ENCODE measurements at places on chromosomes 3 and 15. TPM values are rescaled to one million over a fixed set of nuclear protein-coding genes. Genes with fewer than 3 reads are reported as not detected.

- H3K27me3 ChIP-seq: no peaks in the 10 kb centered on the region
- no peaks in the 10 kb centered on the region for H3K36me3 ChIP-seq
- H3K4me3 ChIP-seq: no peak overlapping the region
- peaks cover 10% of the 10 kb centered on the region for H3K4me1 ChIP-seq
- DNase-seq: peak; percentile 50
Measured at GRCh38 chr3:14228681-14229470, 50.3 kb downstream of the LSM3 start.

DNA sequence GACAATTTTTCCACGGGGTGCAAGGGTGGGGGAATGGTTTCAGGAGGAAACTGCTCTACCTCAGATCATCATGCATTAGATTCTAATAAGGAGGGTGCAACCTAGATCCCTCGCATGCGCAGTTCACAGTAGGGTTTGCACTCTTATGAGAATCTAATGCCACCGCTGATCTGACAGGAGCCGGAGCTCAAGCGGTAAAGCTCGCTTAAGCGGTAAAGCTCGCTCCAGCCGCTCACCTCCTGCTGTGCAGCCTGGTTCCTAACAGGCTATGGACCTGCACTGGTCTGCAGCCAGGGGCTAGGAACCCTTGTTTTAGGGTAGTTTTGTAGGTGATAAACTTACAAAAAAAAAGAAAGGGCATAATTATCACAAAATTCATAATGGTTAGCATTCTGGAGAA, 53.9 kb upstream of the RYR3 start:
- no peak overlapping the region for H3K4me3 ChIP-seq
- H3K4me1 ChIP-seq: no peaks in the 10 kb centered on the region
- H3K27me3 ChIP-seq: no peaks in the 10 kb centered on the region
- H3K27ac ChIP-seq: no peak overlapping the region

- H3K36me3 ChIP-seq: no peaks in the 10 kb centered on the region
- no peaks in the 10 kb centered on the region for H3K27me3 ChIP-seq
Measured at GRCh38 chr15:57455929-57456328, 79.6 kb downstream of the CGNL1 start.

- peak overlapping the region; percentile 52 for H3K27ac ChIP-seq
- no peak overlapping the region for H3K4me3 ChIP-seq
- peaks cover 14% of the 10 kb centered on the region for H3K4me1 ChIP-seq
Measured at GRCh38 chr3:72255791-72256559, 471.0 kb upstream of the PROK2 start.

DNA sequence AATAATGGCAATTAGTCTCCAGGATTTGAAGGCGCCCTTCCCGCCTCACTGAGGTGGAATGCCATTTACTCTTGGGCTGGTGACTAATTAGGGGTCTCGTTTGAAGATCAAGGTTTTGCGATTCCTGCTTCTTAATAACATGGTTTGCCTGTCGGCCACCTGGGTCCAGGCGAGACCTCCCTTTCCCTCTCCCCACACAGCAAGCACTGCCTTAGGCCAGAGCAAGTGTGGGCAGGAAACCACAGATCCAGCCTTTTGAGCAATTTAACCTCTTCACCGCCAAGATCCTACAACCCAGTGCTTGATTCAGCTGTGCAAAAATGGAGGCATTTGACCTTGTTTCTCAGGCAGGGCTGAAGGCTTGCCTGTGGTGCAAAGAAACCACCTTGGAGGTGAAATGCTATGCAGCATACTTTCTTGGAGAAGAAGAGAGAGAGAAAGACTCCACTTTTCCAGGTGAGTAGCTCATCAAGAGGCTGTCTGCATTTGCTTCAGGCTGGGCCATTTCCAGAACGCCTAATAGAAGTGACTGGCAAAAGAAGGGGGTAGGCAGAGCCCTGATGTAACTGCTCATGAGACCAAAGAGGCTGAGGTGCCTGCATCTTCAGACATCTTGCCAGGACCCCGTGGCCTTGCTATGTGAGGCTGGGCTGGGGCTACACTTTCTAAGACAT, 34.1 kb upstream of the WNT5A start:
- H3K4me1 ChIP-seq: no peaks in the 10 kb centered on the region
- DNase-seq: no peak
- no peak overlapping the region for H3K4me3 ChIP-seq
- H3K36me3 ChIP-seq: no peaks in the 10 kb centered on the region
- no peaks in the 10 kb centered on the region for H3K27me3 ChIP-seq
- H3K27ac ChIP-seq: no peak overlapping the region

DNA sequence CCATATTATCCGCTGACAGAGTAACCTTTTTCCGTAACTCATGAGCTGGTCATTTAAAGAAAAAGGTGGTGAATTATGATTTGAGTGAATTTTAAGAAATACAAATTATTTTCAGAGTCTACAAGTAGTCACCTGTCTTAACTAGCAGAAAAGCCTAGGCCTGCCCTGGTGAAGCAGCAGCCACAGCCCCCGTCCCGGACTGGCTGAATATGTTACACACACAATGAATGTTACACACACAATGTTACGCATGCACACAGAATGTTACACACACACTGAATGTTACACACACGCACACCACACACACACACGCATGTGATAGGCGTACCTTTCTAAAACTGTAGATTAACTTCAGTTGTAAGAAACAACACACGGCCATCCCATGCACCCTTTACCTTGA, 77.8 kb downstream of the VGLL4 start:
- H3K36me3 ChIP-seq: no peaks in the 10 kb centered on the region
- DNase-seq: no peak
- no peak overlapping the region for H3K4me3 ChIP-seq
- no peak overlapping the region for H3K27ac ChIP-seq
- peaks cover 29% of the 10 kb centered on the region for H3K4me1 ChIP-seq

DNA sequence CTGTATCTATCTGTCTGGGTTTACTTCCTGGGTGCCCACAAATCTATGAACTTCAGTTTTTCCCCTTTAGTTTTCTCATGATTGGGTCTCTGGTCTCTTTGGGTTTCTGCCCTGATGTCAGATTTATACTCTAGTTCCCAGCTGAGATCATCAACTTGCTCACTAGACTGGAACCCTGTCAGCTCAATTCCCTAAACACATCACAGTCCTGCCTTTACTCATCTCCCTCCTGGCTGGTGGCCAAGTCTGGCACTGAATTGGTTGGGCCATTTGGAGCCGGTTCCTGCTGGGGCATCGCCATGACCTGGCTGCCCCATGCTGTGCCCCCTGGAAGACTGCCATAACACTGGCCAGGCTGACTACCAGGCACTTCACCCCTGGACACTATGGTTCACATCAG, 345.3 kb downstream of the CHST2 start:
- H3K36me3 ChIP-seq: no peaks in the 10 kb centered on the region
- H3K4me1 ChIP-seq: no peaks in the 10 kb centered on the region
- H3K27ac ChIP-seq: no peak overlapping the region
- no peak overlapping the region for H3K4me3 ChIP-seq
- DNase-seq: peak; percentile 56

- H3K27me3 ChIP-seq: no peaks in the 10 kb centered on the region
- H3K36me3 ChIP-seq: no peaks in the 10 kb centered on the region
- no peak for DNase-seq
- H3K4me1 ChIP-seq: no peaks in the 10 kb centered on the region
- H3K4me3 ChIP-seq: no peak overlapping the region
Measured at GRCh38 chr3:112654979-112655378, 14.0 kb upstream of the CCDC80 start.

GRCh38 chr3:193498215-193498614, 56.5 kb downstream of the ATP13A4 start:
- no peak for DNase-seq
- peaks cover 23% of the 10 kb centered on the region for H3K4me1 ChIP-seq
- no peaks in the 10 kb centered on the region for H3K27me3 ChIP-seq
- no peaks in the 10 kb centered on the region for H3K36me3 ChIP-seq

GRCh38 chr15:83504365-83504764, 57.2 kb downstream of the SH3GL3 start:
- DNase-seq: no peak
- no peaks in the 10 kb centered on the region for H3K36me3 ChIP-seq
- no peak overlapping the region for H3K4me3 ChIP-seq
- no peaks in the 10 kb centered on the region for H3K27me3 ChIP-seq
- no peaks in the 10 kb centered on the region for H3K4me1 ChIP-seq

- H3K4me1 ChIP-seq: peaks cover 21% of the 10 kb centered on the region
- no peak overlapping the region for H3K27ac ChIP-seq
- no peaks in the 10 kb centered on the region for H3K27me3 ChIP-seq
- DNase-seq: no peak
Measured at GRCh38 chr3:194320100-194320499, 31.0 kb downstream of the CPN2 start.

DNA sequence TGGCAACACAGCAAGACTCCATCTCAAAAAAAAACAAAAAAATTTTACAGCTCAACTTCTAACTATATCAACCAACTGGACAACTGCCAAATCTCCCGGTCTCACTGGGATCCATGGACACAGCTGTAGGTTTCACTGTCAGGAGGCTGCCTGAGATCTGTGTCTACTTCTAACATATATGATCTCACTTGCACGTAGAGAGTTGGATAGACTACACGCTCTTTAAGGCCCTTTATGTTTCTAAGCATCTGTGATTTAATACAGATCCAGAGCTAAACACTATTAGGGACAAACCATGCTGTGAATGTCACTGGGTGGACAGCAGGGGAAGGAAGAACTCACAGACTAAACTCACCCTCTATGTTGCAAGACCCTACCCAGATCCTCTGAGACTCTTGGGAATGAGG, 13.0 kb upstream of the APOD start:
- no peak overlapping the region for H3K27ac ChIP-seq
- H3K27me3 ChIP-seq: no peaks in the 10 kb centered on the region
- no peak for DNase-seq
- no peaks in the 10 kb centered on the region for H3K36me3 ChIP-seq

DNA sequence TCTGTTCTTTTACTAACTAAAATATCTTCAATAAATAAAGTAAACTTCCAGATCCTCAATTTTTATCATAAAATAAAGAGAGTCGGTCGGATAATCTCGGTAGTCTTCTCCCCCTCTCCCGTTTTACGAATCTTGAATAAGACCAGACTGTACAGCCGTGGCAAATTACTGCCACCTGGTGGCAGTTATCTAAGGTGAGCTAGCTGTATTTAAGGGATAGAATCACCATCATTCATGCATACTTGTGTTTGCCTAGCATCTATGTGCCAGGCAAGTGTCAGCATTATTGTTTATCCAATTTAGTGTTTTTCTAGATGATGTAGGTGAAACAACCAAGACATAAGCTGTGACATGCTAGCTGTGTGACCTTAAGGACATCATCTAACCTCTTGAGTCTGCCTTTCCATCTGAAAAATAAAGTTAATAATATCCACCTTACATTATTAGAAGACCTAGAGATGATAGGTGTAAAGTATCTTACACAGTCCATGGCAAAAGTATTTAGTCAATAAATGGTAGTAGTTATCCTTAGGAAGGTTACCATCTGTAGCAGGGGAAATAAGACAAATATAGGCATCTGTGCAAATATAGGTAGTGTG, 21.3 kb downstream of the DUT start:
- H3K36me3 ChIP-seq: no peaks in the 10 kb centered on the region
- peaks cover 3% of the 10 kb centered on the region for H3K4me1 ChIP-seq
- H3K4me3 ChIP-seq: no peak overlapping the region
- DNase-seq: no peak
- H3K27me3 ChIP-seq: no peaks in the 10 kb centered on the region

DNA sequence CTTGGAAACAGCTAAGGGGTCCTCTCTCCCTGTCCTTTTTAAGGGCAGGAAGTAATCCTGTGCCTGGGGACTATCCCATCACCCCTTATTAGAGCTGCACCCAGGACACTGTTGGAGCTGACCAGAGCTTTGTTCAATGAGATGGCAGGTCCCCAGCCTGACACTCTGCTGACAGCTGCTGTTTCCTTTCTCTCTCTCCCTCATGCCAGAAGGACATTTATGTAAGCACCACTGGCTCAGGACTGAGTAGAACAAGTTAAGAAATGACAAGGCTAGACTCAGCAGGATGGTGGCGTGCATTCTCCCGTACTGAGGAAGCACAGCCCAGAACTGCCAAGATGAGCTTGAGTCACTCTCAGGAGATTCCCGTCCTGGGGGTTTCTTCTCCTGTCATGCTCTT, 17.3 kb downstream of the GJD2 start:
- DNase-seq: no peak
- no peaks in the 10 kb centered on the region for H3K36me3 ChIP-seq
- no peaks in the 10 kb centered on the region for H3K27me3 ChIP-seq
- no peak overlapping the region for H3K27ac ChIP-seq

- no peaks in the 10 kb centered on the region for H3K27me3 ChIP-seq
- no peaks in the 10 kb centered on the region for H3K36me3 ChIP-seq
- no peak overlapping the region for H3K27ac ChIP-seq
- peaks cover 8% of the 10 kb centered on the region for H3K4me1 ChIP-seq
- DNase-seq: no peak
- H3K4me3 ChIP-seq: no peak overlapping the region
Measured at GRCh38 chr3:32885283-32885901, 66.1 kb upstream of the CCR4 start.

- no peak overlapping the region for H3K27ac ChIP-seq
- peaks cover 6% of the 10 kb centered on the region for H3K36me3 ChIP-seq
- H3K27me3 ChIP-seq: no peaks in the 10 kb centered on the region
- H3K4me1 ChIP-seq: no peaks in the 10 kb centered on the region
- DNase-seq: no peak
Measured at GRCh38 chr3:119913021-119913420, 131.1 kb downstream of the NR1I2 start.

DNA sequence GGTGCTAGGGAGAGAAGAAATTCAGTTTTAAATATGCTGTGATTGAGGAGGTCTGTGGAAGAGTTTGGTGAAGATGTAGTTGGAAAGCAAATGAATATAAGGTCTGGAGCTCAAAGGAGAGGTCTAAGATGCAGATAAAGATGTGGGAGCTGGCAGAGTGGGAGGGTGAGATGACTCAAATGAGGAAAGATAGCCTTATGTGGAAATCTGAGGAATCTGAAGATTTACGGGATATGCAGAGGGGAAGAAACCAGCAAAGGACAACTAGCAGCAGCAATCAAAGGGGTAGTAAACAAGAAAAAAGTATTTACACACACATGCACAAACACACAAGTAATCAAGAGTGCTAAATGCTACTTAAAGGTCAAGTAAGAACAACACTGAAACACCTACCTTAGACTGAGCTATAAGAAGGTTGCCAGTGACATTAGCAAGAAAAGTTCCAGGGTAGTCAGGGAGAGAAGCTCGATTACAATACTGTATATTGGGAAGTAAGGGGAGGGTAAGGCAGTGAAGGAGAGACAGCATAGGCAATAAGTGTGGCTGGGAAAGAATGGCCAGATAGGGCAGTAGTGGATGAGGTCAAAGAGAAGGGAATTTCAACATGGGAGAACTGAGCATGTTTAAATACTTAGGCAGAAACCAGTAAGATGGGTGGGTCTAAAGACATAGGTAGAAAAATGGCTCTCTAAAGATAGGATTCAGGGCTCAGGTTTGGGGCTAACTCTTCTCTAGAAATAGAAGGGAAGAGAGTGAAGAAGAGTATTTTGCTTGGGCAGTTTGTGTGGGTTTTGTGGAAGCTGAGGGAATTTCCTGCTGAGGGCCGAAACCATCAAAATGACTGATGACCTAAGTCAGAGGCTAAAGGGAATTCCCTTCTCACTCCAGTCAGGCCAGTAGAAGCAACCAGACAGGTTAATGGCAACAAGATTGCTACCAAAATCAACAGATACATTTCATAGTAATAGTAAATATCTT, 8.9 kb downstream of the CMTM6 start:
- H3K27me3 ChIP-seq: no peaks in the 10 kb centered on the region
- H3K4me3 ChIP-seq: no peak overlapping the region

FEZF2 gene
- not detected for total RNA-seq

IMPG2 gene
- 0.15 TPM for total RNA-seq

KNG1 gene
- total RNA-seq: not detected

NTRK3 gene
- total RNA-seq: 2.3 TPM

HIGD2B gene
- total RNA-seq: not detected

WDR93 gene
- 0.88 TPM for total RNA-seq

All from upper lobe of left lung (tissue), 6 donors.